ENCODE measurements at places on chromosomes 2 and 18. TPM values are rescaled to one million over a fixed set of nuclear protein-coding genes. Genes with fewer than 3 reads are reported as not detected.

Gene UGT1A3
- not detected for polyA plus RNA-seq

- H3K27me3 ChIP-seq, result no peaks in the 10 kb centered on the region
- no peak overlapping the region for H3K27ac ChIP-seq
- no peaks in the 10 kb centered on the region for H3K4me1 ChIP-seq
- no peak for DNase-seq
- H3K4me3 ChIP-seq, result no peak overlapping the region
- no peaks in the 10 kb centered on the region for H3K36me3 ChIP-seq
Measured at GRCh38 chr2:102369866-102370265, 14.3 kb downstream of the IL18R1 start.

Gene AMER3
- 0.99 TPM for polyA plus RNA-seq

- no peaks in the 10 kb centered on the region for H3K27me3 ChIP-seq
- no peak overlapping the region for H3K4me3 ChIP-seq
- no peak for DNase-seq
Measured at GRCh38 chr2:190458352-190459107, 50.4 kb downstream of the MFSD6 start.

Gene GCG
- polyA plus RNA-seq, result 9,451 TPM

- no peaks in the 10 kb centered on the region for H3K4me1 ChIP-seq
- H3K27ac ChIP-seq, result no peak overlapping the region
- H3K27me3 ChIP-seq, result no peaks in the 10 kb centered on the region
Measured at GRCh38 chr18:45349019-45349418, 266.3 kb upstream of the SLC14A2 start.

Gene ANKRD44
- 2.6 TPM for polyA plus RNA-seq

GRCh38 chr2:203438528-203438927, 96.6 kb downstream of the RAPH1 start:
- no peak overlapping the region for H3K27ac ChIP-seq
- no peaks in the 10 kb centered on the region for H3K36me3 ChIP-seq
- no peaks in the 10 kb centered on the region for H3K27me3 ChIP-seq
- no peak overlapping the region for H3K4me3 ChIP-seq
- no peak for DNase-seq
- H3K4me1 ChIP-seq, result no peaks in the 10 kb centered on the region

DNA sequence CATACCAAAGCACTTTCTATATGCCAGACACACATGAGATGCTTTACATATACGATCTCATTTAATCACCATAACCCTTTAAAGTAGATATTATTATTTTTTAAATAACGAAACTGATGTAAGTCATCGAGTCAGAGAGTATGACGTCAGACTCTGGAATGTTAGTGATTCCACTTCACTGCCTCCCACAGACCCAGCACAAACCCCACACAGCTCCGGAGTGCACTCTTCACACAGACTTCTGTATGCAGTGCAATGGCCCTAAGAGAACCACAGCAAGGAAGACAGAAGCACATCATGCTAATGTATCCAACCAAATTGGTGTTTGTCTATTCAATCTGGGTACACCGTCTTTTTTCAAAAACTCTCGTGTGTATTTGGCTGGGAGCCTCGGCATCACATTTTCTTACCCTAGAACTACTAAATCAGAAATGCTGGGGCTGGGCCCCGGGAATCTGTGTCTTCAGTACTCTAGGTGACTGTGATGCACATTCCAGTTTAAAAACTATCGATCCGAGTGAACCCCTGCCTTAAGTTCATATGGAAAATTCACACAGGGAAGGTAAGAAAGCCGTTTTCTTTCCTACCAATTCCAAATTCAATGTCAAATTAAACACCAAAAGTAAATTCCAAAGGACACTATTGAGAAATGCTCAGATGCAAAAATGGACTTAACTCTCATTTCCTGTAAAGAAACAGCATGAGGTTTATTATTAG, 117.7 kb upstream of the ACVR1C start:
- H3K27ac ChIP-seq, result no peak overlapping the region
- H3K36me3 ChIP-seq, result no peaks in the 10 kb centered on the region
- DNase-seq, result no peak
- no peaks in the 10 kb centered on the region for H3K4me1 ChIP-seq
